ENCODE measurements at places on chromosomes 2 and 18.

GRCh38 chr2:24494410-24494809, 3.4 kb downstream of the NCOA1 start:
- no peak for DNase-seq

- no peak for DNase-seq
Observed at GRCh38 chr2:236054125-236054524, 114.1 kb downstream of the GBX2 start.

GRCh38 chr18:56483386-56483785, 155.0 kb downstream of the TXNL1 start:
- DNase-seq, result no peak

- no peak for DNase-seq
Observed at GRCh38 chr2:60855989-60856669, 25.2 kb upstream of the REL start.

DNA sequence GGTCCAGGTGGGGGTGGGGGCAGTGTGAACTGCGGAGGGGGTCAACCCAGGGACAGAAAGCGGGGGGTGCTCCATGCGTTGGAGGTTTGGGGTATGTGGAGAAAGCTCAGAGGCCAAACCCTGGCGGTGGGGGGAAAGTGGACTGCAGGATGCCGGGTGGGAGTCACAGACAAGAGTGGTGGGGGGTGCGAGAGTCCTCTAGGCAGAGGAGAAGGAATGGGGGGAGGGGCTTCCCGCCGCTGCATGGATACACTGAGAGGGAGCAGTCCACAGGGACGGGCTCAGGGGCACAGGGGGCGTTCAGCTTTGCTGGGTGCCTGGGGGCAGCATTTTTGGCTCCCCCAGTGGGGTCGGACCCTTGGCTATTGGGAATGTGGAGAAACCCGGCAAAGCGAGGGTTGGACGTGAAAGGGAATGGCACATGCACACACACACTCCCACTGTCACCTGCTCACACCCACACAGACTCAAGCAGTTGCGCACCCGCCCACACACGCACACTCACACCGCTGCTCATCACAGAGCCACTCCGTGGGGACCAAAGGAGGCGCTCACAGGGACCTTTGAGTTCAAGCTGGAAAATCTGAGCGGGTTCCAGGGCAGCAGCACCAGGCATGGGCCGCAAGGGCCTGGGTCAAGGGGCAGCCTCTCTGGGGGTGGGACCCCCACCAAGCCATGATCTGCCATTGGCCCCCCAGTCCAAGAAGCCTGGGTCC, 7.7 kb downstream of the GBX2 start:
- DNase-seq, result no peak

GRCh38 chr2:138023298-138023697, 59.0 kb downstream of the HNMT start:
- no peak for DNase-seq

GRCh38 chr2:10140841-10141610, 18.5 kb downstream of the RRM2 start:
- DNase-seq, result no peak

GRCh38 chr2:79982445-79982844, 322.1 kb downstream of the LRRTM1 start:
- no peak for DNase-seq

DNA sequence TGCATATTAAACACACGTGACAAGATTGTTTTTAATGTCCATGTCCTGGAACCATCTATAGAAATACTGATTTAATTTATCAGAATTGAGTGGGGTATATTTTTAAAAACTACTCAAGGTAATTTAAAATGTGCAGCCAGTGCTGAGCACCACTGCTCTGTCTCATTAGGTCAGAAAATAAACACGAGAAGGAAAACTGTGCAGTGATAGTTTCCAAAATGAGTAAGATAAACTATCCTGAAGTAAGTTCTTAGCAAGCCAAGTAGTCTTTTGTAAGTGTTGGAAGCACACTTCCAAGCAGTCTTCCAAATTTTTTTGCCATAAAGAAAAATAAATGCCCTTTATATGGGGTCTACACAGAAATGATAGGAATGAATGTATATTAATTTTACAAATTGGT, 93.8 kb upstream of the DNAJC10 start:
- no peak for DNase-seq

- no peak for DNase-seq
Observed at GRCh38 chr2:180559771-180560170, 420.6 kb upstream of the UBE2E3 start.

- DNase-seq, result no peak
Observed at GRCh38 chr2:65576861-65577601, 144.6 kb upstream of the SPRED2 start.

GRCh38 chr18:34783501-34783900, 73.4 kb downstream of the DTNA start:
- DNase-seq, result no peak

DNA sequence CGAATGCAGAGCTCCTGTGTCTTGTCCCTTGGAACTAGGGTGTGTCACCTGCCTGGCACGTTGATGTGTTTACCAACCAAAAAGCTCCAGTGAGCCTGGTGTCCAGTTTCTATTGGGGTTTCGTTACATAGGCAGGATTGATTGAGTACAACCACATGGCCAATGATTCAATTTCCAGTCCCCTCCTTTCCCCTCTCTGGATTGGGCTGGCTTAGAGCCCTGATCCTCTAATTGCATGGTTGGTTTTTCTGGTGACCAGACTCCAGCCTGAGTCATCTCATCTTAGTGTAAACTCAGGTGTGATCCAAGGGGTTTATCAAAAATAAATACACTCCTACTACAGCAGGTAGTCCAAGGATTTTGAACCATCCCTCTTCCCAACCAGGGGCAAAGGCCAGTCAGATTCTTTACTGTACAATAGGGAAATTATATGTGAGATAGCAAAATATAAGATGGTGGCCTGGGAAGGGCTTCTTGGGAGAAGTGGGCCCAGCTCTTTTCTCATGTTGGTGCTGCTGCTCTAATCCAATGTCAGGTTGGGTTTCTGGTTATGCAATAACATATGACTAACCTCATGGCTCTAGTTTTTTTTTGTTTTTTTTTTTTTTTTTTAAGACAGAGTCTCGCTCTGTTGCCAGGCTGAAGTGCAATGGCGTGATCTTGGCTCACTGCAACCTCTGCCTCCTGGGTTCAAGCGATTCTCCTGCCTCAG, 64.7 kb upstream of the MGAT5 start:
- no peak for DNase-seq

GRCh38 chr18:69044215-69044614, 246.3 kb downstream of the CCDC102B start:
- no peak for DNase-seq

DNA sequence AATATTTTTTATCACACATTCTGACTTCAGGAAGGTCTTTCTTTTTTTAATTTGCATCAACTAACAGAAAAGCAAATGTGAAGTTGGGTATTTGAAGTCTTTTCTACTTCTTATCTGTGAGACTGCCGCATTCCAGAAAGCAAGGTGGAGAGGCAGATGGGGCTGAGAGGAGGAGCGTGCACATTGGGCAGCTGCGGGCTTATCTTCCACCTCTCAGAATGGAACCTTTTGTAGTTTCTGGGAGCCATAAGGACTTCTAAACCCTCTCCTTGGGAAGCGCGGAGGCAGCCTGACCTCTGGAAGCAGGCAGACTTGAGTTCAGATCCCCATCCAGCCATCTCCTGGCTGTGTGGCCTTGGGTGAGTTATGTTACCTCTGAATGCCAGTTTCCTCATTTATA, 3.9 kb downstream of the MAPRE3 start:
- no peak for DNase-seq

DNA sequence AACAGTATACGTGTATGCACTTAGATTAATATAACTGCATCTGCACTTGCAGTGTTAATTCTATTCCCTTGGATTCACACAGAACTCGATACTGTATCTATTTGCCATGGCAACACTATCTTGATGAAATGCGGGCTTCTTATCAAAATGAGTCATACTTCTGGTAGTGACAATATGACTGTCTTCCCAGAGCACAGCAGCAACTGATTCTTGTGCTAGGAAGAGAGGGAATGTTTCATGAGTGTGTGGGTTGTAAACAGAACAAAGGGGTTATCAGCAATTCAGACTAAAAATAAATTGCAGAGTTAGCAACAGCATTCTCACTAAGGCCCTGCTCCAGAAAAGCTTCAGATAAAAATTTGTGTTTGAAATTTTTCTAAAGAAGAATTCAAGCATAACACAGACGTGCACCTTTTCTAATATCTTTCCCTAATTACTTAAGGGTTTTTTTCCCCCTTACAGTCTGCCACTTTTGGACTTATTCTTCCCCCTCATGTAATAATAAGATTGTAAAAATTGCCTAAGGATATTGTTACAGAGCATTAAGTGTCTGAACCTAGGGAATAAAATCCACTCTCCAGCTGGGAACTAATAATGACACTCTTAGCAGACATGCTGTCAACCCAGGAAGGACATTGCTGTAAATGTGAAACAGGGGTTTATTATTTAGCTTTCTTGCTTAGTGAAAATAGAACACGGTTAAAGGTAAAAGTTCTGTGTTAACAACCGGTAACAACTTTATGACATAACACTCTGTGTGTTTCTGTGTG, 99.9 kb upstream of the SLC38A11 start:
- DNase-seq, result no peak

- DNase-seq, result no peak
Observed at GRCh38 chr2:174158003-174158402, 90.3 kb downstream of the OLA1 start.

DNA sequence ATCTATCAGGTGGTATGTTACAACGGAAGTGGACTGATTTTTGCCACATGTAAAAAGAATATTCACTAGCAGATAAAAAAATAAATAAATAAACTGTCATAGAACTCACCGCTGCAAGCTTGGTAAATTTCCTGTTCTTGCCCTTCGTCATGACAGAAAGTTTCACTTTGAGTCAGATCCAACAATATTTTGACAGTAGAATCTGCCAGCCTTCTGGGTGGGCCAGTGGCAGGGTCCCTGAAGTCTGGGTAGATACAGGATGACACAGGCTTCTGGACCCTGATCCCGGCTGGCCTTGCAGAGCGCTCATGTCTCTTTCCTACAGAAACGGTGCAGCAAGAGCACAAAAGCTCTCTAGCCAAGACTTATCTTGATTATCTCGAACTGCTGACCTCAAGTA, 97.8 kb upstream of the PMAIP1 start:
- no peak for DNase-seq

GRCh38 chr2:224259831-224260230, 142.1 kb downstream of the FAM124B start:
- no peak for DNase-seq

- no peak for DNase-seq
Observed at GRCh38 chr2:74017223-74017622, 32.5 kb downstream of the TET3 start.

DNA sequence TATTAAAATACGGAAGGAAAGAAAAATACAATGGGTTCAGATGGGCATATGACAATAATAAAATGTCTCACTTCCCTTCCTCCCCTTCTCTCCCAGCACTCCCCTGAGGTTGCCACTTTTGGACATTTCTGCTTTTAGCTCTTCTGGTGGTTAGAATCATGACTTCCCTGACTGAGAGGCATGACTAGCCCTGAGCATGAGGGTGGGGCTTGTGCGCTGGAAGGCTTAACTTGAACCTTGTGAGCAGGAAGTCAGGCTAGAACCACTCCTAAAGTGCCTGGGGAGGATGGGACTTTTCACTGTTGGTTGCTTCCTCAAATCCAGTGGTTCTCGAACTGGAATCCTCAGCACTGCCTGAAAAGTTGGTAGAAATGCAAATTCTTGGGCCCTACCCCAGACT, 19.7 kb upstream of the ARHGAP25 start:
- DNase-seq, result no peak

DNA sequence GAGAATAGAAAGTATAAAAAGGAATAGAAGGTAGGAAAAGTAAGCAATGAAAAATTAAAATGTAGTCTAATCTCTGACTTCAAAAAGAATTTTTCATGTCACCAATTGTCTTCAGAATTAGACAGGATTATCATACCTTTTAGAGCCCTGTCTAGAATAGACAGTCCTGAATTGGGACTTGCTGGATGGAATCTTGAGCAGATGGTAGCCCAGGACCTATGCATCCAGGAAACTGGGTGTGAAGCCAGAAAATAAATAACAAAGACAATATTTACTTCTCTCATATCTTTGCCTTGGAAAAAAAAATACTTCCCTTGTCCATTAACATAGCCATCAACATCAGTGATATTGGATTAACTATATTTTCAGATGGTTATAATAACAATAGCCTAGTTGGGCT, 97.8 kb upstream of the UNC80 start:
- DNase-seq, result no peak

DNA sequence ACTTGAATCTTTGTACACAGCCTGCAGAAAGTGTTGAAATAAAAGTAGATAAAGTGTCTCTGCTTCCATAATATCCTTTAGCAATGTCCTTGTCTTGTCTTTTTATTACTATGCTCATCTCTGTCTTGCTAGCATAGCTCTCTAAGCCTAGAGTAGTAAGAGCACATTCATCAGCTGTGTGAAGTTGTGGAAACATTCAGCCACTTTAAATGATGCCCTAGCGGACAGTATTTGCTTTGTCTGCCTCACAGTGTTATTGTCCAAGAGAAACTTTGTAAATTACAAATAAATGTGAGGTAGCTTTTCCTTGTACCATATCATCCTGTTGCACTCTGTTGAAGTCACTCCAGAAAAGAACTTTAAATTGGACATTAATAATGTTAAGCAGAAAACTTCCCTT, 60.3 kb upstream of the TTC21B start:
- no peak for DNase-seq

DNA sequence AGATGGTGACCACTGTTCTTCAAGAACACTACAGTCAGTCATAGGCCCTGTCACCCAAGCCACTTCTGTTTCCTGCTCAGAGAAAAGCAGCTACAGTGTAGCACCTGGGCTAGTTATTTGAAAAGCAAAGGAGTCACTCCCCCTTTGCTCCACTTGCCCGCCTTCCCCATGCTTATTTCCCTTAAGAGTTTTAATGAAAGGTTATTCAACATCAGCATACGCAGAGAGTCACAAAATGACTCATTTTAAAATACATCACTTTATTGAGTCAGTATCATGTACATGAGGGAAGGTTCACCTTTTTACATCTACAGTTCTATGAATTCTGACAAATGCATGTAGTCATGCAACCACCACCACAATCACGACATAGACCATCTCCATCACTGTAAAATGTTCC, 71.3 kb downstream of the TNFRSF11A start:
- DNase-seq, result no peak

DNA sequence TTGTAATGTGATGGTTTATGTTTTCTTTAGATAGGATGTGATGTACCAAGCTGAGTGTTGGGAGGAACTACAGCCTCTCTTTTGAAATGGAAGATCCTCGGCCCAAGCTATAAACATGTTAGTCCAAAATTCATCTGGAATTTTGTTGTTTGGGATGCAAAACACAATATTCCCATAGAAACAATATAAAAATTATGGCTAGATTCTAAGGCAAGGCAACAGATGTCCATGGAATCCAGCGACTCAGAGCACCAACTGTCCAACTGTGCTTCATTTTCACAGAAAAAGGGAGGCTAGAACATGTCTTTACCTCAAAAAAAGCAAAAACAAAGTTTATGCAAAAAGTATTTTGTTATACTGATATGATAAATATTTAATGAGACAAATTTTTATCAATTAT, 52.4 kb upstream of the ATP8B1 start:
- DNase-seq, result no peak

Measured in pancreas (tissue), 10 donors.